Kasumi-1 (cell line): ENCODE measurements at places on chromosomes 3 and 15.

DNA sequence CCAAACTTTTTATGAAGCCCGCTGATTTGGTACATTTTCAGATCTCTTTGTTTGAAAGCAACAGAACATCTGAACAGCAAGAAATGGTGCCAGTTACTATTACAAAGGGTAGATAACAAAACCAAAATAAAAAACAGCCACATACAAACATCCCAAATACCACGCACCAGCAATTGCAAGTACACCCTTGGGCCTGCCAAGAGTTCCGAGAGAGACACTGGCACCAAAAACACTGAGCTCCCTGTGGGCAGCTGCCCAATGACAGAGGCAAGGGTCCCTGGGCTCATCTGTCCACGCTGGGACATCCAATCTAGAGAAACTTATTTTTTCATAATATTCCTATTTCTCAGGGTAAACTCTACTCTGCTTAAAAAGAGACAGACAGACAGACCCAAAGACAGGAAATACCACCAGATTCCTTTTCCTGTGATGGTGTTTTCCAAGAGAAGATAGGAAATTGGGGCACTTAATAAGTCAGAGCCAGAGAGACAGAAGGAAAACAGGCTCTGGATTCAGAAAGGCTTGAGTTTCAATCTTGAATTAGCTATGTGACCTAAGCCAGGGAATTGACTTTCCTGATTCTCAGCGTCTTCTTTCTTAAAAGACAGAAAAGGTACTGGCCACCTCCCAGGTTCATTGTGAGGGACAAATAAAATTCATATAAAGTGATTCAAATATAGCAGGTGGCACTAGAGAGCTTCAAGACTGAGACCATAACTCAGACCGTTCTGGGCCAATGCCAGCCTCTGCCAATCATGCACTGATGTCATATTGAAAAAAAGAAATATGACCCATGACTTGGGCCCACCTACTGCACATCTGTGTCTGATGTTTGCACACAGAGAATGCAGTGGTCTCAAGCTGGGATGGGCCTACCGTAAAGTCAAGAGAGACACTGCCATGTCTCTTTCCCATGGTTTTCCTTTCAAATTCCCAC, 61.3 kb downstream of the FOXP1 start:
- no peak for DNase-seq

DNA sequence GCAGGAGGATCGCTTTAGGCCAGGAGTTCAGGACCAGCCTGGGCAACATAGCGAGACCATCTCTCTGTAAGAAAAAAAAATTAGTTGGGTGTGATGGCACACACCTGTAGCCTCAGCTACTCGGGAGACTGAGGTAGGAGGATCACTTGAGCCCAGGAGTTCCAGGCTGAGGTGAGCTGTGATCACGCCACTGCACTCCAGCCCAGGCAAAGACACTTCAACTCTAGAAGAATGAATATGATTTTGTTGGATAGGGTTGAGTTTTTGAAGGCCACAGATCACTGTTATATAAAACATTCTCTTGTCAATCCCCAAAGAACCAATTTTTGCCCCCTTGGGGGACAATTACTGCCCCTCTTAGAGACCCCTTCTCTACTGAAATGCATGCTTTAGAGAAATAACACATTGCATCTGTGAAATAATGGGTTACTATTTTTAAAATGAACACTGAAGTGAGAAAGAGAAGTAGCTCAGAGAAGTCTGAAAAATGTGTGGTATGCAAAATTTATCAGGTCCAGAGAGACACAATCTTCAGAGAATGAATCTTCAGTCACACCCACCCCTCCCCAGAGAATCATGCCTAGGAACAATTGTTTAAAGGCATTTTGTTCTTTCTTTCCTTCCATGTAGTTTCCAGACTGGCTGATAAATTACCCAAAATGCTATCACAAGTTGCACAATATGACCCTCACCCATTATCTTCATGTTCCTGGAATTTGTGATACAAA, 42.7 kb downstream of the METTL6 start:
- DNase-seq = no peak

GRCh38 chr3:100737334-100737733, 28.0 kb downstream of the TFG start:
- DNase-seq = peak; percentile 7

GRCh38 chr15:66876421-66876730, 174.3 kb downstream of the SMAD6 start:
- no peak for DNase-seq

DNA sequence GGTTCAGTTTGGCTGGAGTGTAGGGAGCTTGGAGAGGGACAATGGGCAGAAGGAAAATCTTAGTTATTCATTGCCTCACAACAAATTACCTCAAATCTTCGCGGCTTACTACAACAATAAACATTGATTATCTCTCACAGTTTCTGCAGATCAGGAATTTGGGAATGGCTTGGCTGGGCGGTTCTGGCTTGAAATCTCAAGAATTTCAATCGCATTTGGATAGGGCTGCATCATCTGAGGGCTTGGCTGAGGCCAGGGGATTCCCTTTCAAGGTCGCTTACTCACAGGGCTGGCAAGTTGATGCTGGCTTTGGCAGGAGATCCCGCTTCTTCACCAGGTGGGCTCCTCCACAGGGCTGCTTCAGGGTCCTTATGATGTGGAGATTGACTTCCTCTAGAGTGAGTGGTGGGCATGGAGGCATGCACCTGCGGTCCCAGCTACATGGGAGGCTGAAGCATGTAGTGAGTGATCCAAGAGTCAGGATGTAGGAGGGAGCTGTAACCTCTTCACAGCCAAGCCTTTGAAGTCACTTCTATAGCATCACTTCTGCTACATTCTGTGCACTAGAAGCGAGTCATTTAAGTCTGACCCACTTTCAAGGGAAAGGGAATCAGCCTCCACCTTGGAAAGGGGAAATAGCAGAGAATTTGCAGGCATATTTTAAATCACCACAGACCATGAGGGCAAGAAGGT, 63.1 kb downstream of the CDC25A start:
- DNase-seq = no peak

DNA sequence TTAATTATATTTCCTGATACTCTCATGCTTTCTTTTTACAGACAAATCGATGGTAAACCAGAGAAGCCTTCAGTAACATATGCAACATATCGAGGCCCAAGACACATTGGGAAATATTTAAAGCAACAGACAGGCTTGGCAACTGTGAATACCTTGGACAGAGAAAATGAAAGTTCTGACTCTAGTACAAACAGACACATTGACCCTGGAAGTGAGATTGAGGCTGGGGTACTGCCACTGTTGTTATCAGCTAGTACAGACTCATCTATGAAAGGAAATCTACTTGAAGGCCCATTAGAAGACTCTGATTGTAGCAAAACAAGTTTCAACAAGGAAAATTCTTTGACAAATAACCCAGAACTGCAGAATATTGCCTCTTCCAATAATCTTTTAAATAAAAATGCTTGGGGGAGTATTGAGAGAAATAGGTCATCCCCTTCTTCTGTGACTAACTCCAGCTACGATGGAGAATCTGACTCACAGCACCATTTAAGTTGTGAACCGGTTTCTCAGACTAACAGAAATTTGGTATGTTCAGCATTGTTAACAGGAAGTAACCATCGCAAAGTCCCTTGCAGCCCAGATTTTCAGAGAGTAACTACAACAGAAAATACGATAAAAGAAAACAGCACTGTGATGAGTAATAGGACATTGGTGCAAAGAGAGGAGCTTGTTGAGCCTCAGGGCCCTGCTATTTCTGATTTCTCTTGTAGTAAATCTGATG, 50.2 kb downstream of the CRYBG3 start:
- no peak for DNase-seq

DNA sequence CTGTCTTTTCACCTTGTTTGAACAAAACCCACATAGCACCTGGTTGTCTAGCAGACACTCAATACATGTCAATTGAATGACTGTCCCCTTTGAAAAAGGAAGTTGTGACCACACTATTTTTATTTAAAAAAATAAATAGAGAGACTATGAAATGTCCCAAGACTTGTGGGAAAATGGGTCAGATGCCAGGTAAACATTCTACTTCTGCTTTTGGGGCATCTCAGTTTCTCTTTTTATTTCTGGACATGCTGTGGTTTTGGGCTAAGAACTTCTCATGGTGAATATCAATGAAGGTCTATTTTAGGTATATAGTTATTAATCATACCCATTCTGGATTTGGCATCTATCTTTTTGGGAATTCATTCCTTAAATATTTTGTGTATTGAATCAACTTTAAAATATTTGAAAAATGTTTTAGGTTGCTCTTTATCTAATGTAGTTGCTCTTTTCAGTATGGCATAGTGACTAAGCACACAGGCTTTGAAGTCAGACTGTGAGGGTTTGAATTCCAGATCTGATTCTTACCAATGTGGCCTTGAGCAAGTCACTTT, 4.4 kb downstream of the TMEM45A start:
- no peak for DNase-seq

DNA sequence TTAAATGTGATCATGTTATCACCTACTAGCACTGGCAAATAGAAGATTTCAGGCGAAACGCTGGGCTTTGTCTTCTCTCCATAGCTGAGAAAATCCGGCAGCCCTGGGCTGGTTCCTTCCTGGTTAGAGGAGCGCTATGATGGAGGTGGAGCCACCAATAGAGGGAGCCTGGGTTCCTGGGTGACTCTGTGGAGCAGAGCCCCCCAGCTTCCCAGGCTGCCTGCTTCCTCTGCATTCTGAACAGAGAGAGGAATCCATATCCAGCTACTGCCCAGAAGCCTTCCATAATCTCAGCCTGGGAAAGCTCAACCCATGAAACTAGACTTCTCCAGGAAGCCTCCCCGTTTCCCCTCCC, 32.6 kb upstream of the IQSEC1 start:
- no peak for DNase-seq

GRCh38 chr3:183579967-183580900, 24.7 kb upstream of the KLHL6 start:
- no peak for DNase-seq

DNA sequence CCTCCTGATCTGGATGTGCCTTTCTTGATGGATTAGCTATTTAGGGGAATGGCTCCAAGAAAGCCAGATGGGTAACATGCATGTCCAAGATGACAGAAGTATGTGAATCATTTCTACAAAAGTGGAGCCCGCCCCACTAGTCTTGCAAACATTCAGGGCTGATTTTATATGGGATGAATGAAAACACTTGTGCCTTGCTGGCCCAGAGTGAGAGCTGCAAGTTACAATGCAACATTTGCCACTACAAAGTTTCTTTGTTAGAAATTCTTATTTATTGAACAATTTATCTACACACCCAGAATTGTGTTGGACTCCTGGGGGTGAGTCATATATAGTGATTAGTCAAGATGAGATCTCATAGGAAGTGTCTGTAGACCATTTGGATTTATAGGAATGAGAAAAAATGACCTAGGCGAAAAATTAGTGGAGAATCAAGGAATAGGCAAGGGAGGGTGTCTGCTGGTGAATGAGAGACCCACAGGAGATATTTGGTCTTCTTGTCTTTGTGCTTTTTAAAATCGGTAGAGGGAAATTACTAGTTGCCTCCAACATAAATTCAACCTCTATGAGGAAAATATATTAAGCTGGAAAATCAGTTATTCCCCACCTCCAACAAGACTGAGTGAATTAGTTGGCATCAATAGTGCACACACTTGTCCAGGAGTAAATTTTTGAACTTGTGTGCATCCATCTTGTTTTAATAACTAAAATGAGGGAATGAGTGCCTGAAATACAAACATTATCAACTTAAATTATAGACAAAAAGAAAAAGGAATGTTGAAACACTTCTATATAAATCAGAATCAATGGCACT, 53.5 kb upstream of the DCBLD2 start:
- DNase-seq = no peak

GRCh38 chr15:73964736-73965093, 27.4 kb downstream of the STOML1 start:
- DNase-seq = peak; percentile 89

- no peak for DNase-seq
These were observed 31.9 kb downstream of the PCCB start for GRCh38 chr3:136281966-136282520.

DNA sequence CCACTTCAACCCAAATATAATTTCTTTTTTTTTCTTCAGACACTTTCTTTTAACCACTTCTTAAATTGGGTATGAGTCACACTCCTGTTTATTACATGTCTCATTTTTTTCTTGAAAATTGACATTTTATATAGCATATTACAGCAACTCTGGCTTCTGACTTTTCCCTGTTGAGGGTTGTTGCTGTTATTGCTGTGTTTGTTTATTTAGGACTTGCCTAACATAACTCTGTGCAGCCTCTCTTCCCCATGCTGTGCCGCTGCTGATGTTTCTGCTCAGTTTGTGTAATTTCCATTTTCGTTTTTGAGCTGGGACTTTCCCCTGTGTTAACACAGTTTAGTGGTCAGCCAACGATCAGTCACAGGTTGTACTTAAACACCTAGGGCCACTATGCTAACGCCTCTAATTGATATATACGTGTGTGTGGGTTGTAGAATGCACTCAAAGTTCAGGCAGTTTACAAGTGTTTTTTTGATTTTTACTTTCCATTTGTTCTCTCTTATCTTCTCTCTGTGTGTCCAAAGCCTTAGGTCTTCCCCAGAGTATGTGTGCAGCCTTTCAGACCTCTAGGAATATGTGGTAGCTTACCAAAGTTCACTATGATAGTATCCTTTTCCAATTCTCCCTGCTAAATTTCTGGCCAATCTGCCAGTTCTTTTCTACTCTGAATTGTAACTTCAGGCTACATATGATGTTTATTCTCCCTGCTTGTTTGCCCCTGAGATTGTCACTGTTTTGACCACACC, 337.2 kb downstream of the ZBTB20 start:
- no peak for DNase-seq

DNA sequence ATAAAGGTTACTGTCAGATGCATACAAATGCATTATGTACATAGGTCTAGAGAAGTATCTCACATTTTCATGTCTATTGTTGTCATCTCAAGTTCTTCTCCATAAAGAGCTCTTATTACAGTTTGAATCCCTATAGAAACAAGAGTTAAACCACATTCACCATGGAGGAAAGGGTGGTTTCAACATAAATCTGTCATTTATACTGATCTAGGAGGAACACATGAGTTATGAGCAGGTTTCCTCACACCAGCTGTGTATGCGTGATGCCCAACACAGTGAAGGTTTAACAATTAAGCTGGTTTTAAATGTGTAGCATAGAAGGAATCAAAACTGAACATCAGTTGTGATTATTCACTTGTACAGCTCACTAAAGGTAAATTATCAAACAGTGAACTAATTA, 251.7 kb downstream of the KCNMB2 start:
- DNase-seq = no peak

- no peak for DNase-seq
These were observed 102.1 kb downstream of the RFTN1 start for GRCh38 chr3:16411441-16411840.

GRCh38 chr15:83164771-83165404, 42.7 kb downstream of the HDGFL3 start:
- DNase-seq = no peak

GRCh38 chr3:9208605-9209152, 40.8 kb downstream of the SRGAP3 start:
- no peak for DNase-seq

GRCh38 chr3:188584162-188584529, 430.2 kb downstream of the LPP start:
- no peak for DNase-seq

DNA sequence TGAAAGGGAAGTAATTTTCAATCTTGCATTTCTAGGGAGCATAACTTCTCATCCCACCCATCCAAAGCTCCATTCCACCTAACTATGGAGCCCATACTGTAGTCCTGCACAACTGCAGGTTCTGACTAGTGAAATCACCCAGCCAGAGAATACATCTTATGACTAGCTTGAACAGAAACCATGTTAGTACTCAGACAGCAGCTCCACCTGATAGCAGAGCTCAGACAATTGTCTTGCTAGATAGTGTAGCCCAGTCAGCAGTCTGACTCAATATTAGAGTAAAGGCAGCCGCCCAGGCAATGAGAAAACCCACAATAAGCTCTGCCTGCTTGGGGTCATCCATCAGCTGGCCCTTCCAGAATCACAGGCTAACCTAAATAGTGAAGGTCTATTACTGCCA, 544.7 kb upstream of the GBE1 start:
- no peak for DNase-seq
